ENCODE measurements at places on chromosomes 12 and 14.

DNA sequence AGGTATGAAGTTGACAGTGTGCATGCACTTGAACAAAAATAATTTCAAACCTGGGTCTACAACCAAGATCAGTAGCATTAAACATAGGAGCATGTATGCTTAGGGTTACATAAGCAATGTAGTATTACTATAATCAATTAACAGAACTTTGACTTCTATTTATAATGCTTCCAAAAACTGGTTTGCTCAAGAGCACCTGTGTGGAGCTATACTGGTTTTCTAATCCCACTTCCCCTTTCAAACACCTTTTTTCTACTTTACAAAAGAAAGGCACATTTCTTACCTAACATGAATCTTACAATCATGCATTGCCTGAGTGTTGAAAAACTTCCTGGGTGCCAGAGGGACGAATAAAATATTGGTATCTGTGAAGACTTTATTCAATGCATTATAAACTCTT, 72.7 kb downstream of the EFCAB11 start:
- no peaks in the 10 kb centered on the region for H3K36me3 ChIP-seq
- no peak overlapping the region for H3K4me3 ChIP-seq
- H3K4me1 ChIP-seq = no peaks in the 10 kb centered on the region
- no peak for DNase-seq
- H3K27me3 ChIP-seq = no peaks in the 10 kb centered on the region
- no peak overlapping the region for H3K27ac ChIP-seq

DNA sequence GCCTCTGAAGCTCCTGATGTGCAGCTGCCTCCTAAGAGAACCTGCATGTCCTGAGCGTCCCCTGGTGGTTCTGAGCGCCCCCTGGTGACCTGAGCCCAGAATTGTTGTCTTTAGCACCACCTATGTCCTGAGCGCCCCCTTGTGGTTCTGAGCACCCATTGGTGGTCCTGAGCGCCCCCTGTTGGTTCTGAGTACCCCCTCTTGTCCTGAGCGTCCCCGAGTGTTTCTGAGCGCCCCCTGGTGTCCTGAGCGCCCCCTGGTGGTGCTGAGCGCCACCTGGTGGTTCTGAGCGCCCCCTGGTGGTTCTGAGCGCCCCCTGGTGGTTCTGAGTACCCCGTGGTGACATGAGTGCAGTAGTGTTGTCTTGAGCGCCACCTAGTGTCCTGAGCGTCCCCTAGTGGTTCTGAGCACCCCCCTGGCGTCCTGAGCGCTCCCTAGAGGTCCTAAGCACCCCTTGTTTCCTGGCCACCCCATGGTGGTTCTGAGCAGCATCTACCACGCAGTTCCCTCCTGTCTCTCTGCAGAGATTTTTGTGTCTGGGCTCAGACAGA, 782.5 kb downstream of the TMEM121 start:
- no peak overlapping the region for H3K27ac ChIP-seq
- H3K4me3 ChIP-seq = no peak overlapping the region
- peak; percentile 97 for DNase-seq
- no peaks in the 10 kb centered on the region for H3K36me3 ChIP-seq

- peaks cover 43% of the 10 kb centered on the region for H3K36me3 ChIP-seq
- peaks cover 7% of the 10 kb centered on the region for H3K4me1 ChIP-seq
- H3K27me3 ChIP-seq = no peaks in the 10 kb centered on the region
- DNase-seq = no peak
- H3K4me3 ChIP-seq = no peak overlapping the region
- H3K27ac ChIP-seq = peak overlapping the region; percentile 38
These were observed 28.4 kb upstream of the TOMM20L start for GRCh38 chr14:58367296-58367695.

DNA sequence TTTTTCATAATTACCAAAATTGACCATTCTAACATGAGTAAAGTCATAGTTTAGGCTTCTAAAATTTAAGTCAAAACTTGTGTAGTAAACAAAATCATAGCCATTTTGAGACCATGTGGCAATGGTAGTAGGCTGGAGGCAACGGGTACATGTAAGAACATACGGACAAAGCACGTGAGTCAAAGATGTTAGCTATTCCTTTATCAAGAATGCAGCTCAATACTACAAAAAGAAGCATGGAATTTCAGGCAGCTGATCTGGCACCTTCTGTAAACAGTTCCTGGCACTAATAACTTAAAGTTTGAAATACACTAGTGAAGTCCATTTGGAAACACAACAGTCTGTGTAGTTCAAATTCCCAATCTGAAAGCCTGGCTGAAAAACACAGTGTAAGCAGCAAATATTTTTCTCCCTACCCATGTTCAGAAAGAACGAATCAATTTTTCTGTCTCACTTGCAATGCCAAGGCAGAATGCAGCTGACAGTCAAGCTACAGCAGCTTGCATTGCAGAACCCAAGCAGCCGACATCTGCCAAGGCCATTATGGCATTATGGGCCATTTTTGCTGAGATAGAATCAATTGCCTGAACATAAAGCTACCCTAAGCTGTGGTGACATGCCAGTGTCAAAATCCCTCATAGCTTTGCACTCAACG, 29.3 kb downstream of the MYF5 start:
- no peaks in the 10 kb centered on the region for H3K36me3 ChIP-seq
- no peak overlapping the region for H3K4me3 ChIP-seq
- H3K27me3 ChIP-seq = no peaks in the 10 kb centered on the region
- no peak overlapping the region for H3K27ac ChIP-seq
- H3K4me1 ChIP-seq = no peaks in the 10 kb centered on the region

Measured in activated CD4-positive, alpha-beta memory T cell treated with anti-CD3 and anti-CD28 coated beads for 36 hours (primary cell).